ENCODE measurements at places on chromosomes 5 and 9.

GRCh38 chr9:121887553-121888437, 205.3 kb downstream of the TTLL11 start:
- no peak for DNase-seq

DNA sequence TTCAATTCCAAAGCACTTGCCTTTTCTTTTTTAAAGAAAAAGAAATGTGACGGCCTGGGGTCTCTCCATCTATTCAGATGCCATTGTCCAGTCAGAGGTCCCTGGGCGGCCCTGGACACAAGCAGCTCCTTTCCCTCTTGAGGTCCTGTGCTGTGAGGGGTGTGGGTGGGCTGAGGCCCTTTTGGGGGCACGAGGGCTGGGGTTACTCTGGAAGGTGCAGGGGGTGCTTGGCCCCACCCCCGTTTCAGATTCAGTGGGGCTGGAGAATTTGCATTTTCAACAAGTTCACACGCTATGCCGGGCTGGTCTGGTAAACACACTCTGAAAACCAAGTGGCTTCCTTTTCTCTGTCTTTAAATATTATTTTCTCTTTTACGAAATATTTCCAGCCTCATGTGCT, 91.4 kb upstream of the PHYKPL start:
- DNase-seq = no peak

GRCh38 chr5:169805937-169806700, 169.0 kb downstream of the DOCK2 start:
- DNase-seq = no peak

DNA sequence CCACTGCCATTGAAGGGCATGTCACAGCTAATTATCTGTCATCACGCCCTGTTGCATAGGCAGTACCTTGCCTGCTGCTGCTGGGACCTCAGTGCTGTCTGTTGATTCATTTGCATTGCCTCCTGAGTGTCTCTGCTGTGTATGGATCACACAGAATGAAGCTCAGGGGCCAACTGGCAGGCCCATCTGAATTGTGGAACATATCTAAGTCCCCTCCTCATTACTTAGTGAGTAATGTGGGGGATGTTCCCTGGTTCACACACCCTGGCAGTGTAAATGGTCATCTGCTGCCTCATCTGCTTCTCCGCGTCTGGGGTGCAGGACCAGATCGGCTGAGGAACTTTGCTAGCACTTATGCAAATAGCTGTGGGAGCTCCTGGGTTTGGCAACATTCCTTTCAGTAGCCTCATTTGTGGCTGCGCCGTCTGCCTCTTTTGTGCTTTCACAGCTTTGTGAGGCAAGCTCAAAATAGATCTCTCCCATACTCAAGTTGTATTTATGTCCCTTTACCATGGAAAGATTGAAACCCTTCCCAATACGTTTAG, 25.4 kb downstream of the TYRP1 start:
- no peak for DNase-seq

- no peak for DNase-seq
These were observed 9.6 kb upstream of the NSD1 start for GRCh38 chr5:177123789-177124485.

DNA sequence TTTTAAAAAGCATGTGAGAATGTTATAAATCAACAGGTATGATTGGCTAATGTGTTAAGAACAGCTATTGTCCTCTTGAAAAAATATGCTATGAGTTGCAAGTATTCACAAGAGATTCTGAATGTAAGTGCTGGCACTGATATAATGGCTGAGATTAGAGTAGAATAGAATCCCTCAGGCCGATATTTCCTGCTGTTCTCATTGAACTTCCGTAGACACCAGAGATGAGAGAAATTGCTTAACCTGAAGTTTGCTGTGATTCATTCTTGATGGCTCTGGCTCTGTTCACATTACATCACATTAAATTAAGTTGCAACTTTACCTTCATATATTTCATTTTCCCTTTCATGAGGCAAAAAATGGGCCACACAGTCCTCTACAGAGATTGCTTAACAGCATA, 114.5 kb downstream of the BAAT start:
- DNase-seq = no peak

DNA sequence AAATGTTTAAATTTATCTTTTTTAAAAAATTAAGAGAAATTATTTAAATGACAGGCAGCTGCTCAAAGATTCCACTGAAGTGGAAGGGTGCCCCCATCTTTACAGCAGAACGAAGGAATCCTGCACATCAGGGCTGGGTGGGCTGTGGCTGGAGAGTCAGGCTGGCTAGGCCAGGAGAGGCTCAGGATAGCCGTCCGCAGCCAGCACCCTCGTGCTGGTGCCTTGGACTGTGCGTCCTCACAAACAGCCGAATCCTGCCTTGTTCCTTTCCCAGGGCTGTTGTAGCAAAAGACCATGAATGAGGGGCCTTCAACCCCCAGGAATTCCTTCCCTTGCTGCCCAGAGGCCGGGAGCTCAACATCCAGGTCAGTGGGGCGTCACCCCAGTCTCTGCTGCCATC, 64.6 kb upstream of the FCN1 start:
- DNase-seq = no peak

GRCh38 chr9:13033959-13034693, 245.4 kb downstream of the MPDZ start:
- peak; percentile 38 for DNase-seq

GRCh38 chr5:178770621-178771020, 40.2 kb upstream of the ZNF354A start:
- DNase-seq = no peak

- no peak for DNase-seq
These were observed 123.0 kb downstream of the C9orf50 start for GRCh38 chr9:129497813-129498450.

DNA sequence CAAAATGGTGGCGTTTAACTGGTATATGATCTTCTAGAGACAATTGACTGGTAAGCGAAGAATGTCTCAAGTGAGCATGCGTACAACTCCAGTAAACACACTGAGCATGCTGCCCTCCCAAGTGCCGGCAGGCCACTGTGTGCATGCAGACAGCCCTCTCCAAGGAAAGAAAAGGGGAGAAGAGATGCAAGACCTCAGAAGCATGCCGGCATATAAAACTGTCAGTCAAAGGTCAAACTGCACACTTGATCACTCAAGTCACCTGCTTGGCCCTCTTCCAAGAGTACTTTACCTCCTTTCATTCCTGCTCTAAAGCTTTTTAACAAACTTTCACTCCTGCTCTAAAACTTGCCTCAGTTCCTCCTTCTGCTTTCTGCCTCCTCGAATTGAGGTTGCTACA, 910.2 kb downstream of the TAF11L14 start:
- DNase-seq = no peak

DNA sequence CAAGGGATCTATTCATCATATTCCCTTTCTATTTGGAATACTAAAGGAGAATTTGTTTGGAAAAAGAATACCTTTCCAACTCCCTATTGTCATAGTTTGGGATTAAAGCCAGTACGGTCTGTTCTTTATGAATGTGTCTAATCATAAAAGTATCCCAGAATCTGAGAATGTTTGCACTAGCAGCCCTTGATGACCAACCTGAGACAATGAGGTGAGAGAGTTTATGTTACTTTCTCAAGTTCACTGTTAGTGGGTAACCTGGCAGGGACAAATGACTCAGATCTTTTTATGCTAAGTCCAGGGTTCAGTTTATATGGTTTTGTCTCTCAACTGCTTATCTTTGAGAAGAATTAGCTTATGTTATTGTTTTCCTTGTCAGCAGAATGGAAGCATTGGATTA, 25.3 kb upstream of the TLR4 start:
- no peak for DNase-seq

DNA sequence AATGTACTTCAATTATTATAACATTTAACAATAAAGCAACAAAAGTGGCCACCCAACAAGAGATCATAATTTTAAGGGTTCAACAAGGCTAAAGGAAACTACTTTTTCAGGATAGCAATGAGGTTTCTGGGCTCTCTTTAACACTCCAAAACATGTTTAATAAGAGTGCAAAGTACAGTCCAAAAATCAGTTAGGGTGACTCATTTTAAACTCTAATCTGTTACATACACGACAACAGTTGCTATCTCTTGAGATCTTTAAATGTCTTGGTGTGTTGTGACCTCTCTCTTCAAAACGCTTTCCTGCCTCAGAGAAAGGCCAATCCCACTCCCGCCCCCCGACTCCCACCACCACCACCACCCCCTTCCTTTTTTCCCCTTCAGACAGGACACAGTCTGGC, 11.5 kb downstream of the NFIB start:
- no peak for DNase-seq

GRCh38 chr5:145203193-145203592, 631.9 kb downstream of the PRELID2 start:
- no peak for DNase-seq

- DNase-seq = no peak
These were observed 1445.5 kb downstream of the MAT2B start for GRCh38 chr5:164950927-164951326.

GRCh38 chr9:120979797-120980196, 53.2 kb upstream of the TRAF1 start:
- DNase-seq = no peak

DNA sequence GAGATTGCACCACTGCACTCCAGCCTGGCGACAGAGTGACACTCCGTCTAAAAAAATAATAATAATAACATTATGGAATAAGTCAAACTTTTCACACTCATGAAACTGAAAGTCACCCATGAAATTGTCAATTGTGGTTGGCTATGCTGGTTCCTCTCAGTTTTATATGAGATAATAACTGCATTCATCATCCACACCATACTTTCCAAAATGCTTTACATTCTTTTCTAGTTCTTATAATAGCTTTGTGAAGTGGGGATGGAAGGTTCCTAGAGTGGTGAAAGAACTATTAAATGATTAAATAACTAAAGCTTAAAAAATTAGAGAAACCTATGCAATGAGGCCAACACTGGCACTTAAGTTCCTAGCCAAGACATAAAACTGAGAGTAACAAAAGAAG, 12.6 kb upstream of the ASPN start:
- no peak for DNase-seq

DNA sequence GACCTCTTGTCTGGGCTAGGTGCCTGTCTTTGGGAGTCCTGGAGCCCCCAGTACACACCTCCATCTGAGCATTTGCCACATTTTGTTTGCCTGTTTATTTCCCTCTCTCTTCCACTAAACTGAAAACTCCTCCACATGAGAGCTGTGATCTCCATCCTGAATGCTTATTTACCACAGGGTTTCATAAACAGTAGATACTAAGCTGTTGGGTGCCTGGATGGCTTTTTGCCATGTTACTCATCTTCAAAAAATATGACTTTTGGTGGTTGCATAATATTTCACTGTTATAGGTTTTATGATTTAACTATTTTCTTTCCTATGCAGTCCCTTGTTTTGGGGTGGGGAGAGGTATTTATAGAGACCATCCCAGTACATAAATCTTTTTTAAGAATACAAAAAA, 99.6 kb downstream of the APBA1 start:
- DNase-seq = no peak

Measured in HTR-8/SVneo (cell line).